ENCODE measurements at places on chromosomes 1 and 21.

- DNase-seq: no peak
Measured at GRCh38 chr1:76269155-76269554, 194.6 kb downstream of the ST6GALNAC3 start.

GRCh38 chr1:83512373-83513193 is 486.3 kb downstream of the TTLL7 start:
- DNase-seq: no peak

GRCh38 chr1:47298025-47298699 is 15.8 kb downstream of the STIL start:
- no peak for DNase-seq

- DNase-seq: no peak
Measured at GRCh38 chr21:38660333-38661196, 145.2 kb upstream of the ETS2 start.

- DNase-seq: no peak
Measured at GRCh38 chr1:31991182-31991581, 22.5 kb upstream of the KHDRBS1 start.

DNA sequence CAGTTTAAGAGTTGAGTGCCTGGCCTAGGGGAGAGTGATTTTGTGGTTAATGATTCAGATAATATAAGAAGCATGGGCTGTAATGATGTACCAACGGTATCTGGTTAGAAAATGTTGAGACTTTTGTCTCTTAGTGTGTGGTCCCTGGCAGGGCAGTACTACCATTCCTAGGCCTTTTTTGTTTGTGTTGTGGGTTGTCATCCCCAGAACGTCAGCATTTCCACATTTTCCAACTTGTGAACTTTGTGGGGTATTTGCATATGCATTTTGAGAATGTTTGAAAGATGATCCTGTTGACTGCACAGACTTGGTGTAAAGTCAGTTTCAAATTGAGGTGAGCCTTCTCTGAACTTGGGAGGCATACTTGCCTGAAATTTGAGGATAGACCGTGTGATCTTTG is 11.4 kb downstream of the NEK7 start:
- DNase-seq: no peak

GRCh38 chr1:1399872-1400575 is 889 bp upstream of the CCNL2 start:
- no peak for DNase-seq

- no peak for DNase-seq
Measured at GRCh38 chr21:26406526-26406925, 166.6 kb downstream of the CYYR1 start.
